Smooth muscle cell of trachea (primary cell): ENCODE measurements at places on chromosomes 12 and 14. TPM values are rescaled to one million over a fixed set of nuclear protein-coding genes. Genes with fewer than 3 reads are reported as not detected.

Gene INSM2
- under 0.01 TPM in 1 of 2 replicates, not detected in the other for total RNA-seq

Gene MEG3
- 164 and 360 TPM in 2 replicates for total RNA-seq

Gene DPPA3
- not detected in 2 replicates for total RNA-seq

Gene KRT5
- 0.50 and 6.7 TPM in 2 replicates for total RNA-seq

Gene CCDC92
- total RNA-seq: 13.2 and 17.5 TPM in 2 replicates
